Aorta (tissue), 5 donors: ENCODE measurements at places on chromosomes 5 and 9. TPM values are rescaled to one million over a fixed set of nuclear protein-coding genes. Genes with fewer than 3 reads are reported as not detected.

NTMT1 gene
- total RNA-seq = 22.7 TPM

CHMP5 gene
- 59.0 TPM for total RNA-seq

SQSTM1 gene
- 404 TPM for total RNA-seq

CER1 gene
- total RNA-seq = not detected

NR4A3 gene
- 60.3 TPM for total RNA-seq

ANKRD34B gene
- not detected for total RNA-seq

DNA sequence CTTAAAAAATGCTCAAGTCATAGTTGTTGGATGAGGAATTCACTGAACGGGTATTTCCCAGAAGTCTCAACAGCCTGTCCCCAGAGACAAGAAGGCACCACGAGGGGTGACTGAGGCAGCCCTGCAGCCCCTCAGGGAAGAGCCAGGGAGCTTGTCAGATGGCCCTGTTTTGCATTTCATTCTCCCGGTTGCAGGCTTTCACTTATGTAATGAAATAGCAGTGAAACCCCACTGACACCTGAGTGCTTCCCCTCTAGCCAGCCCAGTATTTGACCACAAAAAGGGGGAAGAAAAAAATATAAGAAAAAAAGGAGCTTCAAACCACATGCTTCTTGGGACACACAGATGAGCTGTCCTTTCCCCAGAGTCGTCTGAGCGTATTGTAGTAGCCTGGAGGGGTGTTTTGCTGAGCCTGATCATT, 75.3 kb upstream of the IL12B start:
- peaks cover 1% of the 10 kb centered on the region for H3K27me3 ChIP-seq
- no peaks in the 10 kb centered on the region for H3K4me1 ChIP-seq
- H3K4me3 ChIP-seq = no peak overlapping the region
- H3K27ac ChIP-seq = no peak overlapping the region

GRCh38 chr5:118008779-118009178, 979.6 kb downstream of the DTWD2 start:
- H3K36me3 ChIP-seq = no peaks in the 10 kb centered on the region
- H3K27ac ChIP-seq = no peak overlapping the region
- no peak overlapping the region for H3K4me3 ChIP-seq
- no peak for DNase-seq
- H3K27me3 ChIP-seq = no peaks in the 10 kb centered on the region

GRCh38 chr9:1522219-1522767, 472.1 kb downstream of the DMRT2 start:
- no peak overlapping the region for H3K4me3 ChIP-seq
- no peaks in the 10 kb centered on the region for H3K36me3 ChIP-seq
- no peak overlapping the region for H3K27ac ChIP-seq
- H3K27me3 ChIP-seq = no peaks in the 10 kb centered on the region
- H3K4me1 ChIP-seq = no peaks in the 10 kb centered on the region

- H3K4me3 ChIP-seq = no peak overlapping the region
- no peak overlapping the region for H3K27ac ChIP-seq
- peaks cover 2% of the 10 kb centered on the region for H3K36me3 ChIP-seq
These were observed 156.5 kb downstream of the TRIO start for GRCh38 chr5:14299666-14300065.

- no peak overlapping the region for H3K27ac ChIP-seq
- H3K4me3 ChIP-seq = no peak overlapping the region
- DNase-seq = peak; percentile 89
- H3K27me3 ChIP-seq = no peaks in the 10 kb centered on the region
- no peaks in the 10 kb centered on the region for H3K36me3 ChIP-seq
- H3K4me1 ChIP-seq = no peaks in the 10 kb centered on the region
These were observed 1.3 kb upstream of the ABCA2 start for GRCh38 chr9:137029058-137029936.

DNA sequence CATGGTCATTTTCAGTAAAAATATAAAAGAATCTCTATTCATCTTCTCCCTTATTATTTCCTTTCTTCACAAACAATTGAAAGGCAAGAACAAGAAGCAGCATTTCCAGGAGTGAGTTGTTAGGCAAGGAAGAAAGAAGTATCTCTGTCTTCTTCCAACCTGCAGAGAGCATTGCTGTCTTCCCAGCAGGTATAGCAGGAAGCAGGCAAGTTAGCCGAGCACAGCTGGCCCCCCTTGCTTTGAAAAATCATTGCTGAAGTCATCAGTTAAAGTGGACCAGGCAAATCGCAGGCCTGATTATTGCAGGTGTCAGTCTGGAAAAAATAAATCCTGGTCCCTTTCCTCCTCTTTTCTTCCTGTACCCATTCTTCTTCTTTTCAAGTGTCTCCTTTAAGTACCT, 353.1 kb upstream of the BRINP1 start:
- no peak overlapping the region for H3K27ac ChIP-seq
- H3K4me3 ChIP-seq = no peak overlapping the region
- no peaks in the 10 kb centered on the region for H3K36me3 ChIP-seq
- H3K27me3 ChIP-seq = no peaks in the 10 kb centered on the region
- DNase-seq = no peak

GRCh38 chr5:75681125-75681830, 36.0 kb downstream of the POC5 start:
- no peaks in the 10 kb centered on the region for H3K27me3 ChIP-seq
- no peak for DNase-seq
- no peak overlapping the region for H3K4me3 ChIP-seq

DNA sequence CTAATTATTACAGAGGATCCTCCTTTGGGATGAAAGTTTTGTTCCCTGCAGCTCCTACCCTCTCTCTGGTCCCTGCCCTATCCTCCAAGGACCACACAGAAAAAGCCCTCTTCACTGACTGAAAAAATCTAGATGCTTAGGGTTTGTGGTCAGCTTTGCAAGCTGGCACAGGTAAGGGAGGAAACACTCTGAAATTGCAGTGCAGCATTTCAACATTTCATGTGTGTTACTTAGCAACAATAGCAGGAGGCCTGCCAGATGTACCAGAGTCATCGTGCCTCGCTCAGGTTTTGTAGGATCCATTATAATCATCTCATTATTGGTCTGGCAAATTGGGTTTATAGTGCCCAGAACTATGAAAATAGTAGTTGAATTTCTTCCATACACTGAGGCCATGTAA, 109.5 kb downstream of the PALM2AKAP2 start:
- no peak for DNase-seq
- no peaks in the 10 kb centered on the region for H3K27me3 ChIP-seq
- H3K36me3 ChIP-seq = no peaks in the 10 kb centered on the region
- no peak overlapping the region for H3K4me3 ChIP-seq
- H3K4me1 ChIP-seq = no peaks in the 10 kb centered on the region
